Stimulated activated CD4-positive, alpha-beta T cell treated with anti-CD3 and anti-CD28 coated beads, Interleukin-1b, Interleukin-23, amount 100 ng/mL, for 1 hour (primary cell): ENCODE measurements at places on chromosomes 1 and 21.

GRCh38 chr1:30757352-30758120 lies at the start of gene LAPTM5:
Gene LAPTM5 (minus strand): TSS chr1:30757774. CDS start chr1:30757745, 29 bp downstream.
- no peak for DNase-seq

DNA sequence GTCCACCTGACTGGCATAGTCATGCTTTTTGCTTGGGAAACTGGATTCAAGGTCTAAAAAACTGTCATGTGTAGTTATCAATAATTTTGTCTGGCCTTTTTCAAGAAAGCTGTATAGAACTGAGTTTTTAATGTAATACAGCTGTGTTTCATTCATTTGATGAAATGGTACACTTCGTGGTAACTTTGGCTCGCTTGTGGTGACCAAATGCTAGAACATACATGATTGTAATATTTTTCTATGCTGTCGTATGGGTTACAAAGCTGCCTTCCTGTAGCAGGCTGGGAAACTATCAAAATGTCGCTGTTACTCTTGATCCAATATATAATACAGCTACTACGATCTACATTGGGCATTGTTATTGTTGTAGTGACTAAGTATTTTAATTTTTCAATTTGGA lies 2.1 kb downstream of the LRRC42 start:
- no peak for DNase-seq

DNA sequence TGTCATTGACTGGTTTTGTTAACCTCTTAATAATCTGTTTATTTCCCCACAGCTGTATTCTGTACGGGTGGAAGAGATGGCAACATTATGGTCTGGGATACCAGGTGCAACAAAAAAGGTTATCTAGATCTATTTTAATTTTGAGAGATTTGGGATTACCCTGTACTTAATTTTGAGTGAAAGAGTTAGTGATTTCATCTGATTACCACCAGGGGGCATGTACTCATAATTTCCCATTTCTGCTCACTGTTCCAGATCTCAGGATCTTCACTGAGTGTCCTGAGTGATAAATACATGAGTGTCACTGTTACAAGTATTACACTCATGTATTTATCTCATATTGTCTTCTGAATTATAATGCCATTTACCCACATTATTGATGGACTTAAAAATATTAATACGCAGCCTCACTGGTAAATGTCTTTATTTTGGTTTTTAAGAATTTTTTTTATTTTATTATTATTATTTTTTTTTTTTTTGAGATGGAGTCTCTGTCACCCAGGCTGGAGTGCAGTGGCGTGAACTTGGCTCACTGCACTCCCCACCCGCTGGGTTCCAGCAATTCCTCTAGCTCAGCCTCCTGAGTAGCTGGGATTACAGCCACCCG lies 27.4 kb downstream of the DTL start:
- no peak for DNase-seq

DNA sequence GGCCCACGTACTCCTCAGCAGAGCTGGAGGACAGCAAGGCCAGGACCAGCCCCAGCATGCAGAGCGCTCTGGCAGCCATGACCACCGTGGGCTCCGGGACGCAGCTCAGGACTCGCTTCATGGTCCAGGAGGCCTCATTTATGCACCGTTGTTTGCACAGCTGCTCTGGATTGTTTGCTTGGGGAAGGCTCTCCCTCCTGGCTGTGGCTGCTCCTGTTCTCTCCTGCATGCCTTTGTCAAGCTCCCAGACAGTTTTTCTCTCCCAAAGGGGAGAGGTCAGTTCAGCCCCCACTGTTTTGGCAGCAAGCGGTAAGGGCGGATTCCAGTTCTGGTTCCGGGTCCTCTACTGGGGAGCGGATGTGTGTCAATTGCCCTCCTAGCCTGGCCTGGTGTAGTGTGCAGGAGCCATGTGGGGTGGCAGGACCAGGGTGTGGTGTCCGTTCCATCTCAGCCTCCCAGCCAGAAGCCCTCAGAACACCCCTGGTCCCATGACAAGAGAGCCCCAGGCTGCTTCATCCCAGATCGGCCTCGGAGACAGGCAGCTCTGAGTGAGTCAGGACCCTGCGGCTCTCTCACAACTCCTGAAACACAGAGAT lies at the start of gene TFF3:
Gene TFF3, minus strand, starts transcription at position 114 of the 596 bp plus-strand sequence. Its CDS starts 35 bp downstream, at position 79.
- DNase-seq, result no peak

DNA sequence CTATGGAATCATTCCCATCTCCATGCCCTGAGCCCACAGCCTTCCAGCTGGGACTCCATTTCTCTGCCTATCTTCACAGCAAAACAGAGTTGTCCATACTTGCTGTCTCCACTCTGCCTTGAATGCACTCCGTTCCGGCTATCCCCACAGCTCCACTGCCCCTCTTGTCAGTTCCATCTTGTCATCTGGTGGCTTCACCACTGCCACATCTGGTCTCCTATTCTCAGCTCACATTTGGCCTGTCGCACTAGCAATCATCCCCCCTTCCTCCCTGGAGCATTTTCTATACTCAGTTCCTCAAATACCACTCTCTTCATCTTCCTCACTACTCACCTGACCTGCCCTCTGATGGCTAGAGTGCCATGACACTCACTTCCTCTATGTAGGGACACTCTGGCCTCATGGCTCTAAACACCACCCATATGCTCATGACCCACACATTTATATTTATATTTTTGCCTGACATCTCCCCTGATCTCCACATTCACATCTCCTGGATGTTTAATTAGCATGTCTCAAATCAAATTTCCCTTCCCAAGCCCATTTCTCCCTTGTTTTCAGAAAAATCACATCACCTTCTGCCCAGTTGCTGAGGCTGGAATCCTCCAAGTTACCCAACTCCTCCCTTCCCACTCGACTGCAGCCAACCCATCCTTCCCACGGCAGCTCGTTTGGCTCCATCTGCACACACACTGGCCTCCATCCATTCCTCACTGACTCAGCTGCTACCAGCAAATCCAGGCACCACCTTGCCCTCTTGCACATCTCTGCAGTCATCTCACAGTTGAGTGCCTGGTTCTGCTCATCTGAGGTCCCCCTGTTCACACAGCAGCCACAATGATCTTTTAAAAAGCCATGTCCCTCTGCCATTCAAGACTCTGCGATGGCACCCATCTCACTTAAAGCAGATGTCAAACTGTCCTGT lies 6.1 kb downstream of the ZNF692 start:
- DNase-seq, result no peak

GRCh38 chr1:78493451-78493850 lies 2.7 kb downstream of the PTGFR start:
- no peak for DNase-seq

DNA sequence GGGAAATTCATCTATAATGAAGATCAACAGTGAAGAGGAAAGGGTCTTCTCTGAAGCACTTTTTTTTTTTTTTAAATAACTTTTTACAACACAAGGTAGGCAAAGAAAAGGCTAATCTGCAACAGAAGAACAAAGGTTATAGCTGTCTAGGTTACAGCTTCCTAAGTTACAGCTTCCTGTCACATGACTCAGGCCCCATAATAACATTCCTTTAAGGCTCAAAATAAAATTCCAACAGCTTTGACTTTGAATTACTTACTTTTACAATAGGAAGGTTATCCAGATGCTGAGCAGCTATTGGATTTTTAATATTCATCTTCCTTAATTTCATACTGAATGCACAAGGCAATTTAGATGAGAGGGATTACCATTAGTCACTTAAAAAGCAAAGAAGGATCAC lies 40.4 kb upstream of the TMEM61 start:
- no peak for DNase-seq

DNA sequence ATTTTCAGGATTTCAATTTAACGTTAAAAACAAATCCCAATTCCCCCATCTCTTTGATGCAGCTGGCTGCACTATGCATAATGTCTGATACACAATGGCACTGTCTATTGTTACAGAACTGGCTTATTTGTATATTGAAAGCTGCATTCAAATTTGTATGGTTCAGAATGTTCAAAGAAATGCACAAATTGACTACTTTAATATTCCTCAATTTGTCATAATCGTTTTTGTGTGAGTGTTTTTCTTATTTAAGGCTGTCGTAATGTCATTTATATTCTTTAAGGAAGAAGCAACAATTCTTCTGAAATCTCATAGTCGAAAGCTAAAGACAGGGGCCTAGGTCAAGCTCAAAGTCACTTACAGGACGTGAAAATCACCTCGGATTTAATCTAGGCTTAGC lies 341.4 kb upstream of the ZRANB2 start:
- DNase-seq, result no peak

GRCh38 chr1:6591222-6591621 lies 11.4 kb downstream of the ZBTB48 start:
- no peak for DNase-seq

DNA sequence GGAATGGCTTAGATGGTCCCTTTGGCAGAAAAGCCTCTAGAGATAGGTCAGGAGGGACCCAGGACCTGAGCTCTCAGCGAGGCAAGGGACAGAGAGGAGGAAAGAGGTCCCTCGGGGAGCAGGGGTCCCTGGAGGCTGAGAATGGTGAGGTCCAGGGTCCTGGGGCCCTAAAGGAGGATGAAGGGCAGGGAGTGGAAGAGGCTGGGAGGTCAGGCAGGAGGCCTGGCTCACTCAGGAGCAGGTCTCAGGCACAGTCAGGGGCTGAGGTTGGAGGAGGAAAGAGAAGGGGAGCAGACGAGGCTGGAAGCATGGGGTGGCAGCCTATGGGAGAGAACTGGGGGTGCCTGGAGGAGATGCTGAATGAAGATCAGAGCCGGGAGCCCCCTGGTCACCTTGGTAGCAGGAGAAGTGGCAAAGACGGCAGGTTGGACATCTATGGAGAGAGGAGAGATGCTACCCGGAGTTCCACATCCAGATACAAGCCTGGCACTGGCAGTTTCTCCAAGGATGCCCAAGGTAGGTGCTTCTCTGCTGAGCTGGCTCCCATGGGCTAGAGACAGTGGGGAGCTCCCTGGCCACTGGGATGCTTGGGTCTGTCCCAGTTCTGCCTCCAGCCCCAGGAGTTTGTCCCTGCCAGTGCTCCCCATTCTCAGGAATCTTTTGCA lies 22.6 kb downstream of the IGFN1 start:
- DNase-seq, result no peak

- no peak for DNase-seq
These were observed 24.8 kb upstream of the THEM4 start for GRCh38 chr1:151934048-151934493.

- DNase-seq, result no peak
These were observed 8.5 kb upstream of the BSND start for GRCh38 chr1:54989968-54990810.

- DNase-seq, result no peak
These were observed 3.5 kb downstream of the OSCP1 start for GRCh38 chr1:36446746-36447145.

- no peak for DNase-seq
These were observed 403.3 kb downstream of the KCTD3 start for GRCh38 chr1:215970406-215970805.

DNA sequence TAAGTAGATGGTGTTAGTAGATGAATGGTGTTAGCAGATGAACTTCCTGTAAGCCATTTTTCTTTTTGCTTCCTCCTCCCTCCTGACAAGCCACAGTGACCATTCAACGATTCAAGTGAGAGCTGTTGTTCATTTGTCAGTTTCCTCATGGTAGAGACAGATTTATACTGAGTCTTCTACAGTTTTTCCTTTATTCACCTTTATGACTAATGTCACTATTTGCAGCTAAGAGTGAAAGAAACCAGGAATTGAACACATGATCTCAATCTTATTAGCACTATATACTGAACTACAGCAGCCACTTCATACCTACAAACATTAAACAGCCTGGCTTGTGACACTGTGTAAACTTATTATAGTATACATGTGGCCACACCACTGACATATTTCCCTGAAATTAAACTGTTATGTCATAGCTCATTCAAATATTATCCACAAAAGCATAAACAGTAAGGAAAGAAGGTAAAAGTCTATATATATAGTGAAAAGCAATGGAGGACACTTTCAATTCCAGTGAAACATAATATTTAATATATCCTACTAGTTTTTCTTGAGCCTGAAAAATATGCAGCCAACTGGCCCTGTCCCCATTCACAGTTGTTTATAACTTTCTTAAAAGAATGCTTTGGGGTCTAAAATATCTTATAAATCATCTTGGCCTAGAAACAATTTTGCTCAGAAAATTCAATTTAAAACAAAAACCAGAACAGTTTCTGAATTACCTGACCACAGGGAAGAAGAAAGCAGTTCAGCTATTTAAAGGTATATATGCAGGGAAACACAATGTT lies 566.9 kb upstream of the ZRANB2 start:
- no peak for DNase-seq

DNA sequence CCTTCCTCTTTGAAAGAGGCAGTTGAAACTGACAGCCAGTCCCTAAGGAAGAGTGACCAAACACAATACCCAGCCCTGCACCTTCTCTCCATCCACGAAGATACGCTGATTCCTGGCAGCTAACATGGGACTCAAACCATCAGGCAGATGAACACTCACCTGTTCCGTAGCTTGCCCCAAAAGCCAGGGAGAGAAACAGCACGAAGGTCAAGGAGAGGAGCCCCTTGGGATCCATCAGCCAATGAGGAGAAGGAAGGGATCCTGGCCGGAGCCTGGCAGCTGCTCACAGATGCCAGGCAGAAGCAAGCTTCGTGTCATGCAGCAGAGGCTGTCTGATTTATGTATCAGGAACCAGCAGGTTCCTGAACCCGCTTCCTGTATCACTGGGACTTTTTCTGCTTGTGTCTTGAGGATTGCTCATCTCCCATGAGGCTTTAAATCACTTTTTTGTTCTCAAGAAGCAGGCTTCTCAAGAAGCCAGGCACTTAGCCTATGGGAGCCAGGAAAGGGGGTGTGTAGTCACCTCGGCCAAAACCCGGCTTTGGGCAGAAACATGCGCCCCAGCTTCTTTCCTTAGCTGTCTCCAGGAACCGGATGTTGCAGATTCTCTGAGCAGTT lies at the start of gene SLAMF1:
Gene SLAMF1, minus strand, starts transcription at position 334 of the 618 bp plus-strand sequence. Its CDS starts 99 bp downstream, at position 235.
- DNase-seq, result no peak

GRCh38 chr1:183893561-183894289 lies 88.8 kb downstream of the RGL1 start:
- DNase-seq, result no peak

DNA sequence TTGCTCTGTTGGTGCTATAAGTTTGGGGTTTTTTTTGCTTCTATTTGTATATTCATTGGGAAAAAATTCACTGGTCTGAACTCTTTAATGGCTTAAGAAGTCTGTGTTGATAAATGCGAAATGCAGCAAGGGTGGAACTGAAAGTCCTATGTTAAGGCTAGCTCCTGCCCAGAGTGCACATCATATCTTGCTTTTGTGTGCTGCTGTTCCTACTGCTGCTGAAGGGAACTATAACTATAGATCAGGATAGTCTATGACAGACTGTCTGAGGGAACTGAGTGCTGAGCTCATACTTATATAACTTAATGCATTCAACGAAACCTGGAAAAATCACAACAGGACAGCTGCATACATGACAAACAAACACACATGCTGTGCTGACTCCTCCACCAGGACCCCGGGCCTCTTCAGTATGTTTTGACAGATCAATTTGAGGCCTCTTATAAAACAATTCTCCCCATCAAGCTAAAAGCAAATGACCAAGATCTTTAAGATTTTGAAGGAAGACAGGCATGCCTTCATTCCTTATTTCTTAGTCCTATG lies 1031.5 kb upstream of the ADGRL2 start:
- DNase-seq, result no peak

GRCh38 chr1:47031059-47031458 lies 7.6 kb downstream of the CYP4X1 start:
- no peak for DNase-seq

DNA sequence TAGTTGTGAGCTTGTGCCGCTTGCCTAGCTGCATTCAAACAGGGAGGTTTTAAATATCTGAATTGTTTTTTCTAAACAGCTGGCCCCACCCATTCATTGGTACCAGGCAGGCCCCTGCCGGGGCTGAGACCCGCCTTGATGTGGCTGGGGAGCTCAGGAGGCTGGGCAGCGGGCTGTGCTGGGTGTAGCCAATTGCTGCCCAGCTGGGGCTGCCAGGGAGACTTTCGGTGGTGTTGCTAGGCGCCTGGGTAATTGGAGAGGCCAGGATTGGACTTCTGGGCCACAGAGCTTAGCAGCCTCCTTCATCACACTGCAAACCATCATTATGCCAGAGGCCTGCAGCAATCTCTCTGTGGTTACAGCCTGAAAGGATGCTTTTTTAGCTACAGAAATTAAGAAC lies 12.2 kb downstream of the RHBDL2 start:
- no peak for DNase-seq
